ENCODE measurements at places on chromosomes 12 and 14. TPM values are rescaled to one million over a fixed set of nuclear protein-coding genes. Genes with fewer than 3 reads are reported as not detected.
A peak's percentile ranks its signal among the peaks of the same experiment; 100 is the strongest.

Gene CMA1
- total RNA-seq = not detected

Gene CCDC196
- not detected for total RNA-seq

Gene SLC22A17
- 22.6 TPM for total RNA-seq

- DNase-seq = no peak
Measured at GRCh38 chr14:70094631-70095030, 94.1 kb downstream of the SLC8A3 start.

Gene GARIN6
- total RNA-seq = not detected

DNA sequence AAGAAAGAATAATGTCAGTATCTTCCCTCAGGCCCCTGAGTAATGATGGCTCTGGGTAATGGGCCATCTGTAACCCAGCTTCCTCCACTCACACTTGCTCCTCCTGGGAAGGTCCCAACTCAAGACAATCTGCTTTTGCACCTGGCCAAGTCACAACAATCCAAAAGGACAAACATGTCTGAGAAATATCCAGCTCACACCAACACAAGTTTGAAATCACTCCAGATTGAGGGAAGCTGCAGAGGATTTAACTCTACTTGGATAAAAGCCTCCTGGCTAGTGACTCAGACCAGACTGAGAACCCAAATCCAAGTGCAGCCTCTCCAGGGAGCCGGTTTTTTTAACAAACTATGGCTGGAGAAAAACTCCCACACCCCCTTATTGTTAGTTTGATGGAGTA lies 34.2 kb downstream of the RTRAF start:
- no peak for DNase-seq

Gene GPRC5D
- total RNA-seq = not detected

DNA sequence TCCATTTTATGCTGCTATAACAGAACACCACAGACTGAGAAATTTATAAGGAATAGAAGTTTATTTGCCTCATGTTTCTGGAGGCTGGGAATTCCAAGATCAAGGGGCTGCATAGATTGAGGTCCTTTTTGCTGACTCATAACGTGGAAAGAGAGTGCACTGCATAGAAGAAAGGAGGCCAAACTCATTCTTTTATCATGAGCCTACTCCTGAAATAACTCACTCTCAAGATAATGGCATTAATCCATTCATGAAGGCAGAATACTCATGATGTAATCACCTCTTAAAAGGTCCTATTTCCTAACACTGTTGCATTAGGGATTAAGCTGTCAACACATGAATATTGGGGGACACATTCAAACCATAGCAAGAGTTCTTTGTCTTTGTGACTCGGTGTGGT lies 60.0 kb upstream of the FBXO33 start:
- DNase-seq = no peak

DNA sequence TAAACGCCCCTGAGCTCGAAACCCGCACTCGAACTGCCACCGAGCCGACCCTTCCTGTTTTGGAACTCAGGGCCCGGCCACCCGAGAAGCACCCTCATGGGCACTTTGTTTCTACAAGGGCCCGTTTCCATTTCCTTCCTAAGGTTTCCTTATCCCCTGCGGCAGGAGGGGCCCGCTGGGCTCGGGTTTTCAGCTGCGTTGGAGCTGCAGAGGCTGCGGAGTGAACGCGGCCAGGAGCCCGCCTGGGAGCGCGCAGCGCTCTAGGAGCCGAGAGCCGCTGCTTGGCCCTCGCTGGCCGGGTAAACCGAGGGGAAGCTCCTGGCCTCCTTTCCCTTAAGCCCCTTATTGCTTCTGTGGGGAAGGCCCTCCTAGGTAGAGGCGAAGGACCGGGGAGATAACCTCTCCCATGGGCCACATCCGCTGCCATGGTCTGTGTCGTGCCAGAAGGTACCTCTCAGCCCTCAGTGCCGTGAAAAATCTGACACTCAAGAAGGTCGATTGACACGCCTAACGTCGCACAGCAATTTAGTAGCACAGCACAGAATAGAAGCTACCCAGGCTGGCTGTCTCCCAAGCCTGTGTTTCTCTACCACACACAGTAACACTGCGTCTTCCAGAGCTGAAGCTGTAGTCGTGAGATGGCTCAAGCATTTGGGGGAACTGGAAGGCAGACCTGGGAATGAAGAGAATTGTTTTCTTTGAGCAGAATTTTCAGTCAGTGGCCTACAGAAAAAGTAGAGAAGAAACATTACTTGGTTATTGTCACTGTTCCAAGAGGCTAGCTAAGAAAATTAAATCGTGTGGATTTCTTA lies 12.9 kb upstream of the CALM1 start:
- peak; percentile 76 for DNase-seq

GRCh38 chr12:23533265-23533664 lies 416.2 kb downstream of the SOX5 start:
- DNase-seq = no peak

Gene ADGRD1
- 11.9 TPM for total RNA-seq

DNA sequence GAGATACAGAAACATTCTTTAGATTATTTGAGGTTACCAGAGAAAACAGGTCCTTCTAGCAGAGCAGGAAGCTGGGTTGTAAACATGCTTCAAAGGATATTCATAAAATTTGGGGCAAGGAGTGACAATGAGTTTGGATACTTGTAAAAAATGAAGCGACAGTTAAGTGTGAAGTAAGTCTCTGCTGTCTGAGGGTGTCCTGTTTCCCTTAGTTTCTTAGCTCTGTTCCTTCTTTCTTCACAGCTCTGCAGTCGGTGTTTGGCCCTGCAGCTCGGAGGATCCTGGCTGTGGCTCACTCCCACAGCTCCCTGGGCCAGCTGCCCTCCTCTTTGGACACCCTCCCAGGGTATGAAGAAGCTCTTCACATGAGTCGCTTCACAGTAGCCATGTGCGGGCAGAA lies 10.8 kb downstream of the TMEM52B start:
- DNase-seq = no peak

GRCh38 chr12:116471544-116471943 lies 87.6 kb upstream of the MAP1LC3B2 start:
- no peak for DNase-seq

GRCh38 chr12:100044266-100044665 lies 59.5 kb upstream of the ANKS1B start:
- DNase-seq = no peak

Gene TNFAIP2
- total RNA-seq = 41.8 TPM

DNA sequence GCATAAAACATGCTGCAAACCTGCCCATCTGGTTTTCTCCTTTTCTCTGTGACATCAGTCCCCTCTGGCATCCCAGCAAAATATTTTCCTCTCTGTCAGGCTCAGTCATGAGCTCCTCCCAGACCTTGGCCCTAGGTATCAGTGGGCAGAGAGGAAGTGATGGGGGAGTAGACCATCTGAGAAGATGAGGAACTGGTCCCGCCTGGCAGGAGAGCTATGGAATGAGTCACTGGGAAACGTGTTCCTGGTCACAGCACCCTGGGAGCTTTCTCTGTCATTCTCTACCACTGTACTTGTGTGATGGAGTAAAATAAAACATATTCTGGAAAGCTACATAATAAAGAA lies 5.0 kb upstream of the SRSF9 start:
- DNase-seq = no peak

GRCh38 chr12:12665194-12665593 lies 30.8 kb downstream of the GPR19 start:
- DNase-seq = no peak

Gene ZNF140
- total RNA-seq = 14.5 TPM

DNA sequence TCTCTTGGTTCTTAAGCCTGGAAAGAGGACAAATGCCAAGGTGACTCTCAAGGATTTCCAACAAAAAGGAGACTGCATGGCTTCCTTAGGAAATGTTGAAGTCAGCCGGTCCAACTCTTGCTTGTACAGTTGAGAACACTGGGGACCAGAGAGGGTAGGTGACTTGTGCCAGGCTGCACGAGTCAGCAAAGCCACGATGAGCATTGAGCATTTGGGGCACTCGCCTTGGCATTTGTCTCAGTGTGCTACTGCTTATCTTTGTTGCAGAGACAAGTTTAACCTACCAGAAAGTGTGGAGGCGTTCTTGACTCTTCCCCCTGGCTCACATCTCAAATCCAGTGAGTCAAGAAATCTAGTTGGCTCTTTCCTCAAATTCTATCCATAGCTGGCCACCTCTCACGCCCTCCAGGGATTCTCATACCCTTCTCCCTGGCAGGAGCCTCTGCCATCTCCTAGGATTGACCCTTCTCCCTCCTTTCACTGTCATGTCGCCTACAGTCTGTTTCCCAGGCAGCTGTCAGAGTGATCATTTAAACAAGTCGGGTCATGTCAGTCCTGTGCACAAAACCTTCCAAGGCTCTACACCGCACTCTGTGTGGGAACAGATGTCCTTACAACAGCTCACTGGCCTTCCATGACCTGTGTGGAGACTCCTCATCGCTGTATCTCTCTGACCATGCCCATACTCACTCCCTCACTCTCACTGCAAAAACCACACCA lies 17.2 kb upstream of the KRT83 start:
- no peak for DNase-seq

- no peak for DNase-seq
Measured at GRCh38 chr12:59122784-59123183, 202.5 kb upstream of the LRIG3 start.

DNA sequence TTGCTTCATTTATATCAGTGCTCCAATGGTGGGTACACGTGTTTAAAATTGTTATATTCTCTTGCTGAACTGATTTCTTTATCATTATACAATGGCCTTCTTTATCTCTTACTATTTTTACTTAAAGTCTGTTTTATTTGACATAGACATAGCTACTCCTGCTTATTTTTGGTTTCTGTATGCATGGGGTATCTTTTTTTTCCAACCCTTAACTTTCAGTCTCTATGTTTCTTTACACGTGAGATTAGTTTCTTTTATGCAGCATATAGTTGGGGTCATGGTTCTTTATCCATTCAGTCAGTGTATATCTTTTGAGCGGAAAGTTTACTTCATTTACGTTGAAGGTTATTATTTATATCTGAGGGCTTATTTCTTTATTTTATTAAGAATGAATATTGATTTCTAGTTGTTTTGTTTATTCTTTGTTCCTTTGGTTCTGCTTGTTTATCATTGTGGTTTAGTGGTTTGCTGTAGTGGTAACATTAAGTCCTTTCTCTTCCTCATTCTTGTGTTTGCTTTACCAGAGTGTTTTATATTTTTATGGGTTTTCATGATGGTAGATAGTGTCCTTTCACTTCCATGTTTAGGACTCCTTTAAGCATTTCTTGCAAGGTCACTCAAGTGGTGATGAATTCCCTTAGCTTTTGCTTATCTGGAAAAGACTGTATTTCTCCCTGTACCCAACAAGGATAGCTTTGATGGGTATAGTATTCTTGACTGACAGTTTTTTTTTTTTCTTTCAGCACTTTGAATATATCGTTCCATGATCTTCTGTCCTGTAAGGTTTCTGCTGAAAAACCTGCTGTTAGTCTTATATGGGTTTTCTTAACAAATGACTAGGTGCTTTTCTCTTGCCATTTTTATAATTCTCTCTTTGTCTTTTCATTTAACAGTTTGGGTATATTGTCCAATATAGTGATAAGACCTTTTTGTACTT lies 38.3 kb upstream of the FAR2 start:
- DNase-seq = no peak

DNA sequence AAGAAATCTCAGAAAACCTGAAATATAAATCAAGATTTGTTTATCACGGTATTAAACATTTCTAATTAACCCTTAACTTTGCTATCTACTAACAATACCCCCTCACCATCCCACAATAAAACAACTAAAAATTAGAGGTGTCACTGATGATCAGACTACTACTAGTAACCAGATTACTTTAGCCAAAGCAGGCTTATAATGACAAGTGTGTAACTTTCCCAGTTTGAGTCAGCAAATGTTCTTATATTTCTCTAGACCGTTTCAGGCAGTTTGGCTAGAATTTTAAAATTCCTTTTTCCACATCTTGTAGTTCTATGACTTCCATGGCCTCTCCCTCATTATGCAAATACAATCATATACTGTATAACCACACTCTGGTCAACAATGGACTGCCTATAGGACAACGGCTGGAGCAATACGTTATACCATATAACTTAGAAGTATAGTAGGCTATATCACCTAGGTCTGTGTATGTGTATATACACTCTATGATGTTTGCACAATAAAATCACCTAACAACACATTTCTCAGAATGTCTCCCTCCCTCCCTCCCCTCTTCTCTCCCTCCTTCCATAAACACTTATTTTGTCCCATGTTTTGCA lies 102.1 kb downstream of the DENND5B start:
- no peak for DNase-seq

Gene HOXC12
- not detected for total RNA-seq

Gene MYF6
- total RNA-seq = not detected

- no peak for DNase-seq
Measured at GRCh38 chr14:104712881-104713734, 10.9 kb upstream of the ADSS1 start.

GRCh38 chr12:51721282-51721940 lies 127.1 kb downstream of the FIGNL2 start:
- peak; percentile 15 for DNase-seq

- peak; percentile 11 for DNase-seq
Measured at GRCh38 chr12:13362260-13362841, 165.8 kb downstream of the EMP1 start.

- peak; percentile 50 for DNase-seq
Measured at GRCh38 chr14:105974902-105975301, 448.5 kb downstream of the TMEM121 start.

DNA sequence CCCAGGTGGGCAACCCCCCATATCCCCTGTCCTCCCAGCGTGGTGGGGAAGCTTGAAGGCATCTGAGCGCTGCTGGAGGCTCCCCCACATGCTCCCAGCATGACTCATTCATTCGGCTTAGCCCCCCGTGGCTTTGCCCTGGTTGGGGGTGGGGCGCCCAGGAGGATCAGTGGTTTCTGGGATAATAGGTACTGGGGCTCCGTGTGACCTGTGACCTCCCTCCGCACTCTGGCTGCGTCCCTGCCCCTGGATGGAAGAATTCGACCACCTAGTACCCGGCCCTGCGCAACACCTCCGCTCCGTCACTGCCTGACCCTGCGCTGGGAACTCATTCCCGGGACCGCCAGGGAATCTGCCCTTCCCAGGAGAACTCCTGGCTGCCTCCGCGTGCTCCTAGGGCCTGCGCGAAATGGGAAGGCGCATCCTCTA lies 120.1 kb downstream of the AACS start:
- DNase-seq = no peak

Gene TDRD9
- not detected for total RNA-seq

GRCh38 chr12:68037616-68038255 lies 48.5 kb downstream of the IFNG-AS1 start:
- no peak for DNase-seq

All from naive thymus-derived CD4-positive, alpha-beta T cell (primary cell).